Stimulated activated CD8-positive, alpha-beta memory T cell treated with anti-CD3 and anti-CD28 coated beads, Interleukin-4, amount 100 ng/mL, for 4 hours (primary cell): ENCODE measurements at places on chromosomes 7 and 10.

DNA sequence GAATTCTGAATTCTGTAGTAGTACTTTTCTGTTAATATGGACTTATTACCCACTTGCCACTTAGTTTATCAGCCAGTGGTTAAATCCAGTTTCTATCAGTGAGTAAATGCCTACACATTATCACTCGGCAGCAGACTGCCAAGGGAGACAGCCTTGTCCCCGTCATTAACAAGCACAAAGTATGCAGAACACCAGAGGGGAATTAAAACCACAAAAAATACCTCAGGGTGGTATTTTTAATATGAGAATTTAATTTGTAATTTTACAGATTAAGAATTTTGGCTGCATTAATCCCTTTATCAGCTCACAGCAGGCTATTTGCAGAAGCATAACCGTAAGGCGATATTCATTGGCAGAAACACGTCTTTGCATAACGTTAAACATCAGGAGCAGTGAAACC, 150.0 kb upstream of the FZD1 start:
- DNase-seq = no peak

DNA sequence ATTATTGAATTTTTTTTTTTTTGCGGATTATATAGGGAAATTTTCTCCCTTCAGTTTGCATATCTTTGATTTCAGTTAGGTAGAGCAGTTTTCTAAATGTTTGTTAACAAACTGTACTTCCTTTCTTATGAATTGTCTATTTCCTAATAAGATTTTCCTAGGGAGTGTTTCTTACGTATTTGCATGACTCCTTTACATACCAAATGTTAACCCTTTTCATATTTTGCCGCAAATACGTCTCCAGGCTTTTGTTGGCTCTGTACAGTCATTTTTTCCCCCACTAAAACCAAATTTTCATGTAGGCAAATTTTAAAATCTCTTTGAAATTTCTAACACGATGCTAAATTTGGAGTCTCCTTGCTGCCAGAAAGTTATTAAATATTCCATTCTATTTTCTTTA, 1.9 kb upstream of the FRAT2 start:
- no peak for DNase-seq

DNA sequence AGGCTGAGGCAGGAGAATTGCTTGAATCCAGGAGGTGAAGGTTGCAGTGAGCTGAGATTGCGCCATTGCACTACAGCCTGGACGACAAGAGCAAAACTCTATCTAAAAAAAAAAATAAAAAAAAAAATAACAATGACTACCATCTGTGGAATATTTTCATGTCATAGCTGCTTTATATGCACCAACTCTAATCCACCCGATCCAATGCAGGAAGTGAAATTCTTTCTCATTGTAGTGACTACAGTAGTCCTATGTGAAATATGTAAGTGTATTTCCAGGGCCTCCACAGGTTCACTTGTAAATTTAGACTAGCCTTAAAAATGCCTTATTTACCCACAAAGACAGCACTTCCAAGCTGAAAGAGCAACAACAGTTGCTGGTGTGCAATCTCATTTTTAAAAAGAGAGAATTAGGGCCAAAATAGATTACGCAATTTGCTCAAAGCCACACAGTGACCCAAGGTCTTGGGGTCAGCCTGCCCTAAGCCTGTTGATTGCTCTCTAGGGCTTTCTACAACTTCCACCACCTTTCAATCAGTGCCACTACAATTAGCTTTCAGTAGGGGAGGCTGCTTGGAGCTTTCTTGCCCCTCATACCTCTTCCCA, 25.8 kb upstream of the EGFR start:
- no peak for DNase-seq

DNA sequence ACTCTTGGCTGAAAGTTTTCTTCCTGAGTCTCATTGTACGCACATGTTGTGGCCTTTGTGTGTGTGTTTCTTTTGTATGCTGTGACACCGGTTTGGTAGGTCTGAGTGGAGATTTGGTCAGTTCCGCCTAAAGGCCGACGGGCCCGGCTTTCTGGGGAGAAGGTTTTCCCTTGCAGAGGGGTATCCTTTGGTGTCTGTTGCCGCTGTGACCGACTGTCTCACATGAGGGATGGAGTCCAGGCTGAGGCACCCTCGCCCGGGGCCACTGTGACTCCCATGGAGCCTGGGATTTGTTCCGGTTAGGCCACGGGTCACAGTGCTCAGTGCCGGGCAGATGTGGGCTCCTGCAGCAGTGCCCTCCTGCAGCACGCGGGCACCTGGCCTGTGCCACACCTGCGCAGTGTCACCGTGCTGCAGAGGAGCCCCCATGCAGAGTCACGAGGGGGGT, 19.4 kb downstream of the INPP5A start:
- no peak for DNase-seq

DNA sequence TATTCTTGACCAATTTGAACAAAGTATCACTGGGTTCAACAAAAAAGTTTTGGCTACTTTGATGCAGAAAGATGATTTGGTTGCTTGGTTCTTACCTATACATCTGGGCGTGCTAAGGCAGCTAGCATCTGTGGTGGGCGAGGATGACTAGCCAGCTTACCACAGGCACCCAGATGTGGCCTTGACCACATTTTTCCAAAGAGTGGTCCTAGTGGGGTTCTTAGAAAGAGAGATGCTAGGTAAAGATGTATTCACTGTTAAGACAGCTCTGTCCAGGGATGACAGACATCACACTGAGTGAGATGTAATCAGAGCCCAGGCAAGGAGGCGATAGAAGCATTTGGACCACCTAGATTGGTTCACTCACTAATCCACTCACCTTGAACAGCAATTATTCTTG, 785 bp downstream of the DNTT start:
- DNase-seq = no peak
